ENCODE measurements at places on chromosomes 5 and 9. TPM values are rescaled to one million over a fixed set of nuclear protein-coding genes. Genes with fewer than 3 reads are reported as not detected.

GRCh38 chr9:38058452-38059232, 10.4 kb downstream of the SHB start:
- DNase-seq, result no peak

DNA sequence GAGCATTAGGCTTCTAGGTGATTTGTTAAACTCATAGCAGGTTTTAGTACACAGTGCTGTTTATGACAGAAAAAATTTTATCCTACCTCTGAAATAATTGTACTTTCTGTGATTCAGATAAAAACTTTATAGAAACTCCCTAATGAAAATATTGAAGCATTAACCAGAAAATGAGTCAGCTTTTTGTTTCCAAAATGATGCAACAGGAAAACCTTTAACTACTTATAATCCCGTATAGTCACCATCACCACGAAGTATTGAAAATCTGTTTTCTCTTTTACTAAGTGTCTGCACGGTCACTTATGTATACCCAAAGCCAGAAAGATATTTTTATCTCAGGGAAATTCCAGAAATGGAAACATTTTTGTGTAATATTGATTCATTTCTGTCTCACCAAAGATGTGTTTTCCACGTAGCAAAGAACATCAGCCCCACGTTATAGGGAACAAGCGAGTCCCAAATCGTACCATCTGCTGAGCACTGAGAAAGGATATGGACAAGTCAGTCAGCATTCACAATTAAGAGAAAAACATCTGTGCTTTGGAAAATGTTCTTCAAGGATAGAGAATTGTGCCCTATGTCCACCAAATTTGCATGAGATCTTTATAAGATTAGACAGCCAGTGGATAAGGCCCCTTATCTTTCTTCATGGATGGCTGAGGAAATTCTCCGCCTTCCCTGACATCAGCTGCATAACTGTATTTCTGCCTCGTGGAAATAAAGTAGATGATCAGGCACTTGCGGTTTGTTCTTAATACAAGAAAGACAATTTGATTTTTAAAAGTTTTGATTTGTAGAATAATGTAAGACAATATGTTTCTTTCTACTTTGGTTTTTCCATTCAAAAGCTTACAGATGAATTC, 41.9 kb downstream of the TNFAIP8 start:
- no peak for DNase-seq

Gene PCDHB15
- not detected for total RNA-seq

DNA sequence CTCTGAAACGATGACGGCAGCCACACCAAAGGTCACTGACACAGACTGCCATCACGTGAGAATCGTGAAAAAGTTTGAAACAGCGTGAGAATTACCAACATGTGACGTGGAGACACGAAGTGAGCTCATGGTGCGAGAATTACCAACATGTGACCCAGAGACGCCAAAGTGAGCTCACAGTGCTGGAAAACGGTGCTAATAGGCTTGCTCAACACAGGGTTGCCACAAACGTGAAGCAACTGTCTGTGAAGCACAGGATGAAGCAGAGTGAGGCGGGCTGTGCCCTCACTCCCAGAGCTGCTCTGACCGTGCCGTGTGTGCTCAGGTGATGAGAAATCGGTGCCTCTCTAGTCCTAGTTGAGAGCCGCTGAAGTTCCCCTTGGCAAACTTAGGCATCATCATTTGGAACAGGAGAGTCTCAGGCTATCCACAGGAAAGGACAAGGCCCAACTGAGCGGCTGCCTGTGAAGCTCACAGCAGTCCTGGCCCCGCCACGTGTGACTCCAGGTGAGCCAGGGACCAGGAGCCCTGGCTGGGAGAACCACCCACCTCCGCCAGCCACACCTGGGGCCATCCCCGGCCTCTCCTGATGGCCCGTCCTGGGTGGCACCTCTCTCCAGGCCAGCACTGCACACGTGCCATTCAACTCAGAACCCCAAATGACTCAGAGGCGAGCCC, 29.8 kb upstream of the SLC6A3 start:
- DNase-seq, result no peak

Gene AGXT2
- total RNA-seq, result not detected

GRCh38 chr5:54460181-54460919, 4.9 kb downstream of the HSPB3 start:
- DNase-seq, result no peak

Gene SLC45A2
- total RNA-seq, result not detected

DNA sequence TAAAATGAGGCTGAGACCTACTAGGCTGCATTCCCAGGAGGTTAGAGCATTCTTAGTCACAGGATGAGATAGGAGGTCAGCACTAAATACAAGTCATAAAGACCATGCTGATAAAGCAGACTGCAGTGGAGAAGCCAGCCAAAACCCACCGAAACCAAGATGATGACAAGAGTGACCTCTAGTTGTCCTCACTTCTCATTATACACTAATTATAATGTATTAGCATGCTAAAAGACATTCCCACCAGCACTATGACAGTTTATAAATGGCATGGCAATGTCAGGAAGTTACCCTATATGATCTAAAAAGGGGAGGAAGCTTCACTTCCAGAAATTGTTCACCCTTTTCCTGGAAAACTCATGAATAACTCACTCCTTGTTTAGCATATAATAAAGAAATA, 88.6 kb downstream of the PLPPR1 start:
- DNase-seq, result no peak

GRCh38 chr5:39713250-39713916, 288.6 kb upstream of the DAB2 start:
- DNase-seq, result no peak

DNA sequence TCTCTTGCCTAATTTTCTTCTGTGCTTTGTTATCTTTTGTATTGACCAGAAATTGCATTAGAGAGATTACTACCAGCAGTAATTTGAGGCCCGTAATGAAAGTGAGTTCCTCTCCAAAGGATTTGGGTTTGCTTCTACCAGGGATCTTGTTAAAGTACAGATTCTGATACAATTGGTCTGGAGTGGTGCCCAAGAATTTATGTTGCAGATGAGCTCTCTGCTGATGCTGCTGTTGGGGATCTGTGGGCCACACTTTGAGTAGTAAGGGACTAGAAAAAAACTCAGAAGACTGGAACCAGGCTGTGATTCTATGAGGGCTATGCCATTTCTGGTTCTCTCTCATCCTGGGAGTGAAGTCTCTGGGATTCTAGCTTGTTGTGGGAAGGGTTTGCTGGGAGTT, 192.2 kb downstream of the SEC61B start:
- no peak for DNase-seq

GRCh38 chr5:56185768-56186311, 47.3 kb downstream of the ANKRD55 start:
- no peak for DNase-seq

DNA sequence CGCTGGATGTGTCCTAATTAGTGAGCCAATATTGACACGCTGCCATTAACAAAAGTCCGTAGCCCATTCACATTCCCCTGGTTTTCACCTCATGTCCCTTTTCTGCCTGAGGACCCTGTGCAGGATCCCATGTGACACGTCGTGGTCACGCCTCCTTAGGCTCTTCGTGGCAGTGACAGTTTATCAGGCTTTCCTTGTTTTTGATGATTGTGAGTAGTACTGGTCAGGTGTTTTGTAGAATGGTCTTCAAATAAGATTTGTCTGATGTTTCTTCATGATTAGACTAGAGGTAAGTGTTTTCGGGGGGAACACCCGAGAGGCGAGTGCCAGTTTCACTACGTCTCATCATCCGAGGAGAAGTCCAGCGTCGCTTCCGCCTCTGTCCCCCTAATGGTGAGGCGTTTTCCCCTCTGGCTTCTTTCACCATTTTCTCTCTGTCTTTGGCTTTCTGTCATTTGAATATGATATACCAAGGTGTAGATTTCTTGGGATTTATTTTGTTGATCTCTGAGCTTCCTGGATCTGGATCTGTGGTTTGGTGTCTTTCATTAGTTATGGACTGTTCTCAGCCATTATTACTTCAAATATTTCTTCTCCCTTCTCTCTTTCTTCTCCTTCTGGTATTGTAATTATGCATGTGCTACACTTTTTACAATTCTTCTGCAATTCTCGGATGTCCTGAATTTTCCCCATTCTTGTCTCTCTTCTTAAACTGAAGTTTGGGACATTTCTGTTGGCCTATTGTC, 57.3 kb downstream of the TRIP13 start:
- DNase-seq, result no peak

GRCh38 chr5:163177971-163178370, 259.4 kb upstream of the CCNG1 start:
- no peak for DNase-seq

Gene PROB1
- total RNA-seq, result 5.9 TPM

GRCh38 chr5:65271906-65272305, 209.8 kb downstream of the ADAMTS6 start:
- no peak for DNase-seq

GRCh38 chr5:38734353-38734752, 111.5 kb upstream of the OSMR start:
- DNase-seq, result no peak

GRCh38 chr5:8333485-8333884, 464.5 kb downstream of the MTRR start:
- no peak for DNase-seq

DNA sequence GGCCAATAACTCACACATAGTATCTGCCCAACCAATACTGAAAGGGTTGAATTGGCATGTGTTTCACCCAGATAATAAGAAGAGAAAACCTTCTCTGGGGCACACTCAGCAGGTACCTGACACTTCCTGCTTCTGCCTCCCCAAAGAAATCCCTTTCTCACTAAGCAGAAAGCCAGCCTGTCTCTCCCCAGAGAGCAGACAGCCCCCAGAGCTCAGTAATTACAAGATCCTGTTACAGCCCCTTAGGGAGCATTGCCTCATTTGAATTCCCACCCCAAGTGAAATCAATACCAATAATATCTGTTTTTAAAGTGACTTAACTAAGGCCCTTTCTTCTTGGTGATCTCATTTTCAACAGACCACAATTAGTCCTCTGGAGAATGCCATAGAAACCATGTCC, 38.5 kb upstream of the FOXI1 start:
- DNase-seq, result no peak

- peak; percentile 90 for DNase-seq
Observed at GRCh38 chr5:158174918-158175851, 316.2 kb upstream of the CLINT1 start.

Gene ZBTB26
- total RNA-seq, result 15.6 TPM

GRCh38 chr9:106772523-106773290, 90.3 kb upstream of the ZNF462 start:
- DNase-seq, result no peak

Gene PIP5KL1
- total RNA-seq, result 4.4 TPM

Gene ERMP1
- total RNA-seq, result 14.6 TPM

GRCh38 chr5:122674385-122674784, 100.5 kb upstream of the SNX2 start:
- no peak for DNase-seq

GRCh38 chr9:124520206-124520596, 13.0 kb upstream of the NR5A1 start:
- DNase-seq, result no peak

DNA sequence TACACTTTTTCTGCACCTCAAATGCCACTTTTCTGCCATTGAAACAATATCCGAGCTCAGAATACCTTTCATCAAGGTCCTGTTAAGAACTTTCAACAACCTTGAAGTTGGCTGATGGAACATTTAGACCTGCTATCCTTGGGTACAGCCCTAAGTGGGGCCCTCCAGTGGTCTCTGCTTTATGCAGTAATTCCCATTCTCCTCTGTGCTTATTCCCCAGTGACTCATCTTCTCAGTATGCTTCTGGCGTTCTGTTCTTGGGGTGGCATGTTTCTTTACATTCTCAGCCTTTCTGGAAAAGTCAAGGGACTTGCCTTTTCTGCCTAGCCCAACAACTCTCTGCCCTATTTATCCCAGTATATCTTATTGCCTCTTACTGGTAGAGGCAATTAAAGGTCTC, 7.1 kb downstream of the ANP32B start:
- DNase-seq, result no peak

DNA sequence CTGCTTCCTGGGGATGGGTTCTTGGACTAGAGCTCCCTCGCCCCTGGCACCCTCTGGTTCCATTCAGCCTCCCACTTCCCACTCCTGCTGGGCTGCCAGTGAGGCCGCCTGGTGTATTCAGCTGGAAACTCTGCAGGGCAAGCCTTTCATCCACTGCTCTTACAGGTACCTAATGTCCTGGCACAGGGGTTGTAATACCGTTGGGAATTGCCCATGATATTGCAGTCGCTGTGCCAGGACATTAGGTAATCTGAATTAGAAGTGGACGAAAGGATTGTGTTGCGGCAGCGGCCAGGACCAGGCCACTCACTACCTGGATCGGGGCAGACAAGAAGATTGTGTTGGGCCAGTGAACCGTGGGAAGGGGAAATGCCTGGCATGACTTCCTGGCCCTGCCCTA, 13.1 kb downstream of the TMOD1 start:
- DNase-seq, result no peak

DNA sequence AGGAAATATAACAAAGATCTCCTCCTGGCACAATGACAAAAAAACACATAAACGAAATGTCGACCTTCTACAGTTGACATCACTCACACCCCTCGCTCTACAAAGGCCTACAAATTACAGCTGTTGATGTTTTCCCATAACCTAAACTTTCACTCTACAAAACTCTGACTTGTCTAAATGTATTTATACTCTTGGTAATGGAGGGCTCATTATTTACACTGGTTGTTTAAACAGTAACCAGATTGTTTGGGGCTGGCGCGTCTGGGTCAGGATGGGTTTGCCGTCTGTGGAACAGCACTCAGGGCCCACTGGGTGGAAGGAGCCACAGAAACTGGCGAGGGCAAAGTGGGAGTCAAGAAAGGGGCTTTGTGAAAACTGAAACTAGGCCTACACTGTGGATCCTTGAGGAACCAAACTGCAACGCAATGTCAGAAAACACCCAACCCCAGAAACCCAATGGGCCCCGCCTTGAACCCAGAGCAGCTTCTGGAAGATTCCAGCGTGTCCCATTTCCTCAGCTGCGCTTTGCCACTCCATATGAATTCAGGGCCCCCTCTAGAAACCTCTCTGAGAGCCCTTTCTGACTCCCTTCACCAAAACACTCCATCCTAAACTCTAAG, 136.7 kb downstream of the ROR2 start:
- DNase-seq, result no peak

Gene F2RL1
- total RNA-seq, result not detected
